ENCODE measurements at places on chromosomes 7 and 10.

DNA sequence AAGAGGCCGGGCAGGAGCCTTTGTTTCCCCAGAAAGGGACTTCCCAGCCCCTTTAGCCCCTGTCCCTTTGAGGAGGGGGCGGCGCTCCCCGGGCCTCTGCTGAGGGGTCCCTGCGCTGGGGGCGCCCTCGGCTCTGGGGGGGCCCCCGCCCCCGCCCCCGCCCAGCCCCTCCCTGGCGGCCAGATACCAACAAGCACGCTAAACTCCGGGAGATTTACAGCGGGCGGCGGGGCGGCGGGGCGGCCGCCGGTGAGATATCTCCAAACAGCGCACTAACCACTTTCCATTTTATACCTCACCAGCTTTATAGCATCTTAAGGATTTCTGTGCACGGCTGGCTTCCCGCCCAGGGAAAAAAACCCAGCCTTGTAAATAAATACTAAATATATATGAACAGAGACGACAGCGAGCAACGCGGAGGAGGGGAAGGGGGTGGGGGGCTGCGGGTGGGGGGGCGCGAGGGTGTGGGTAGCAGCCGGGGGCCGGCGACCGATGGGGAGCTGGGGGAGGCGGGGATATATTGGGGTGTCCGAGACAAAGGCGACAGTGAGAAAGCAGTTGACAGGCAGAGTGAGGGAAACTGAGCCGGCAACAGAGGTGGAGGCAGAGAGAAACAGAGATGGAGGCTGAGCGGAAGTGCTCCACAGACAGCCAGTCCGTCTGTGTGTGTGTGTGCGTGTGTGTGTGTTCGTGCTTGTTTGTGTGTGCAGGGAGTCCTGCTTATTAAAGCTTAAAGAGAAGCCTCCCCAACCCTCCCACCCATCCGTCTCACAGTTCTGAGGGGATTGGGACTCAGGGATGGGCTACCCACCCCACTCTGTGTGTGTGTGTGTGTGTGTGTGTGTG lies 85.8 kb downstream of the HIF1AN start:
- DNase-seq, result peak; percentile 8

- no peak for DNase-seq
These were observed 78.8 kb downstream of the PDSS1 start for GRCh38 chr10:26776258-26776657.

GRCh38 chr7:92847305-92847704 lies 10.9 kb upstream of the CDK6 start:
- DNase-seq, result no peak

DNA sequence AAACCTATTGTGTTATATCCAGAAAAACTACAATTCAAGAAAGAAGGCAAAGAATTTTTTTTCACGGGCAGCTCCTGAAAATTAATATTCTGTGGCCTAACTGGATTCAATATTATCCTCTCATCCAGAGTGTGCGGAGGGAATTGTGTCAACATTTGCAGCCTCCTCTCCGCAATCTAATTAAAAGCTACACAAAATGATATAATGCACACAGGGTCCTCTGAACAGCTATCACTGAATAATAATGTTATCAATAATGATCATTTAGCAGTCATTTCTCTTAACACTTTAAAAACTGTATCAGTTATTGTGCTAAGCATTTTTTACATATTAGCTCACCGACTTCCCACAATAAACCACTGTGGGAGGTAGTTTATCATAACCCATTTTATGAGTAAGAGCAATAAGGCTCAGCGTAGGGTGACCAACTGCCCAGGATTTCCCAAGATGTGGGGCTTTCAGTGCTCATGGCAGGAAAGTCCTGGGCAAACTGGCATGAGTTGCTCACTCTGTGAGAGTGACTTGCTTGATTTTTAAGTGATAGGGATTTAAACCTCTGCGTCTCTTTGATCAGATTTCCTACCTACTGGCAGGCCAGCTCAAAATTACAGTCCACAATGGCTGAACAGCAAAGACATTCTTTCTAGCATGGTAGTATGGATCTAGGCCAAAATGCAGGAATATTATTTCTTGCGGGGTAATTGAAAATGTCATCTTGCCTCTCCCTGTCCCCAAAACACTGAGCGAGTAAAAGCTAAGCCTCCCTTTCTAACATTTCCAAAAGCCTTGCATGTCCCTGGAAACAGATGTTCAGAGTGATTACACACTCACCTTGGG lies 65.7 kb downstream of the AOAH start:
- DNase-seq, result no peak

DNA sequence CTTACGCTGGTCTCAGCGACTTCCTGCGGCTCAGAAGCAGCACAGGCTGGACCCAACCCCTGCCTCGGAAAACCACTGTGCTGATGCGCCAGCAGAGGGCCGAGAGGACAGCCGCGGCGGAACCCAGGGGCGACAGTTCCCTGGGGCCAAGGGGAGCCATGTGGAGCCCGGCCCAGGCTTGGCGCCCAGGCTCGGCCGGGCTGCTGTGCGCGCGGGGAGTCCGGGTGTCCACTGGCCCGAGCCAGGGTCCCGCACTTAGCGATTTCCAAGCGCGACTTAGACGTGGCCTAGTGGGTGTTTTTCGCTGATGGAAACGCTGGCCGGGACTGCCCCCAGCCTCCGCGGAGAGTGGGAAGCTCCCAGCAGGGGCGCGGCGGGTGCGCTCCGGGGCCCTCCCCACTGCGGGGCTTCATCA lies 18.6 kb upstream of the ZNF32 start:
- no peak for DNase-seq

DNA sequence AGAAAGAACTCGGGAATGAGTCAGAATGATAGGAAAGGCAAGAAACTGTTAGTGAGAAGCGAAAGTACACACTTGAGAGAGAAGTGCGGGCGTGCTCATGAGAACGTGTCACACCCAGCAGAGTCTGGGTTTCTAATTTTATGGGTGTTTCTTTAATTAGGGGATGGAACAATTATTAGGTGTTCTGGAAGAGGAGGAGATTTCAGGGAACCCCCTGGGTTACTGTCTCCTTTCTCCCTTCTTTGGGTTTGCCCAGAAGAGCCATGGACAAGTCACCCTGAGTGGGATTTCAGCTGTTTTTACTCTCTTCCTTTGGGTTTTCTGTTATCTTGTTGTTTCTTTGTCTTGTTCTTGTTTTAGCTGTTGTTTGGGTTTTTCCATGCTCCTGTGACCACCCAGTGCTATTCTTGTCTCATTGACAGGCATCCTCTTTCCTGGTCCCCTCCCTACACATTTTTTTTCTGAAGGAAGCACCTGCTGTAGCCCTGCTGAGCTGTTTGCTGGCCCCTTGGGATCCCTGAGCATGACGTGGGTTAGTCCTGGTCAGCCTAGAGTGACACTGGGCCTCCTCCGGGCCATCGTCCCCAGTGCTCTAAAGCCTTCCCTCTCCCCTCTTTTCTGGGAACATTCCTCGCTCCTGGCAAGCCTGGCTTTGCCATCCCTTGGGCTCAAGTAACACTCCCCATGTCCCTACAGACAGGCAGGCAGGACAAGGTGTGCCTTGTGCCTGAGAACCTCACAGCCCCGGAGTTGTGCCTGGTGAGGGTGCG lies 3.5 kb downstream of the SH2D4B start:
- DNase-seq, result no peak

GRCh38 chr7:33186192-33186591 lies 56.8 kb downstream of the BBS9 start:
- no peak for DNase-seq

DNA sequence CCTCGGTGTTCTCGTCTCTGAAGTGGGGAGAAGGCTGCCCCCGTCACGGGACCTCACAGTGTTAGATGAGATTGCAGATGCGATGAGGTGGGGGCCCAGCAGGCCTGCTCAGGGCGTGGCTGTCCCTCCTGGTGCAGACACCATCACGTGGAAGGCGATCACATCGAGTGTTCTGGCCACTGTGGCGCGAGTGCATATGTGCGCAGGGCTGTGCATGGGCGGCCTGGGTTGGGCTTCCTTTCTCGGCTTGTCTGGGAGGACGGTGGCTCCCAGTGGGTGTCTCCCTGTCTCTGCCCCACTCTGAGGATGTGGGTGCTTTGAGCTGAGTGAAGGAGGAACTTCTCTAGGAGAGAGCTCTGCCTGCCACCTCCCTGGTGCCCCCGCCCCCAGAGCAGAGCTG lies 83.1 kb downstream of the LHPP start:
- DNase-seq, result no peak

DNA sequence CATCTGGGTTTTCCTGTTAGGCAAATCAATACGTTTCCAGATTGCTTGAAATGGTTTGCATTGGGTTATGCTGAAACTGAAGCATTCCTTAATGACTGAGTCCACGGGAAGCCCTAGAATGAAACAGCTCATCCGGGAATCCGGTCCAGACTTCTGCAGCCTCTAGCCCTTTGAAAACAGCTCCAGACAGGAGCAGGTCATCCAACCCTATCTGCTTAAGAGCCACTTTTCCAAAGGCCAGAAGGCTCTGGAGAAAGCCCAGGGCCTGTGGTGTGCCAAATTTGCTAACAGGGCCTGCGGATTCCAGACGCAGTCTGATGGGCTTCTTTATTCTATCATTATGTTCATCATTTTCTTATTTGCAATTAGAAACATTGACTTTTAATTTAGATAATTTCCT lies 265.4 kb downstream of the SKIDA1 start:
- no peak for DNase-seq

DNA sequence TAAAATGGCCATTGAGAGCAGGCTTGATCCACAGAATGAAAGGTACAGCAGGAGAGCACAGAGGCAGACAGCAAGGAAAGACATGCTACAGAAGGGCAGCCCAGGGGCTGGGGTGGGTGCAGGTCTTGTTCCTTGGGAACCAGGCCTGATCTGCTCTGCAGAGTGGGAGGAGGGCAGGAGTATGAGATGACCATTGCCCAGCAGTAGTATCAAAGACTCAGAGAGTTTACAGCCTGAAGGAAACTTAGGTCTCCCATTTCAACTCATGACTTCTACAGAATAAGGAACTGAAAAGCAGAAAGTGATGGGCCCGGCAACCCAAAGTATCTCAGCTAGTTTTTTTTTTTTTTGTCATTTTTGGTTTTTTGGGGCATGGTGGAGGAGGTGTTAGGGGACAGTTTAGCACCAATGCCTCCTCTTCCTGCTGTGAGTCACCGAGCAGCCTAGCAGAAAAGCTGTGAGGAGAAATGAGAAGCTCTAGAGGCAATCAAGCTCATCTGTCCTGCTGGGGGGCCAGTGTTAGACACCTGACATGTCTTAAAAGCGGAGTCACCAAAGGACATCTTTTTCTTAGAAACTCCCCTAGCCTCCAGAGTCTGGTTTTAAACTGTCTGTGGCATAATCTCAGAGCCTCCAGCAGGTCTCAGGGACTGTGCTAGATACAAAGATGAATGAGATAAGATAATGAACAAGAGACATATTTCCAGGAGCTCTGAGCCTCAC lies 34.3 kb upstream of the HERPUD2 start:
- peak; percentile 53 for DNase-seq

GRCh38 chr7:54785261-54785660 lies 26.2 kb upstream of the SEC61G start:
- DNase-seq, result no peak

GRCh38 chr7:40369641-40370277 lies 235.0 kb downstream of the SUGCT start:
- DNase-seq, result no peak

GRCh38 chr10:23994459-23995046 lies 214.4 kb upstream of the KIAA1217 start:
- peak; percentile 36 for DNase-seq

DNA sequence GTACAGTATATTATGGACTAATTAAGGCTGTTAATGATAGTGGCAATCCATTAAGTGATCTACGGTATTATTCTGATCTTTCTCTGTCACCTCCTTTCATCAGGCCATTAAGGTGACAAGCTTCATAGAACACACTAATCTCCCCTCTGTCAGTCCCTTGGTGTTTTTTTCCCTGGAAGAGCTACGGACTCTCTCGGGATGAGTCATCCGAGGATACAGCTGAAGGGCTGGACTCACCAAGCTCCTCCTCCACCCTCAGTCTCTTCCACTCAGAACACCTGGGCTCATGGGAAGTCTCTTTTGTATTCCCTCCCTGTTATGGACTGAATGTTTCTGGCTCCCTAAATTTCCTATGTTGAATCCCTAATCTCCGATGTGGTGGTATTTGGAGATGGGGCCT lies 69.8 kb upstream of the PLXNA4 start:
- DNase-seq, result no peak

GRCh38 chr10:129767751-129768150 lies 196.3 kb downstream of the EBF3 start:
- no peak for DNase-seq

GRCh38 chr7:15461576-15461975 lies 100.2 kb downstream of the AGMO start:
- DNase-seq, result no peak

DNA sequence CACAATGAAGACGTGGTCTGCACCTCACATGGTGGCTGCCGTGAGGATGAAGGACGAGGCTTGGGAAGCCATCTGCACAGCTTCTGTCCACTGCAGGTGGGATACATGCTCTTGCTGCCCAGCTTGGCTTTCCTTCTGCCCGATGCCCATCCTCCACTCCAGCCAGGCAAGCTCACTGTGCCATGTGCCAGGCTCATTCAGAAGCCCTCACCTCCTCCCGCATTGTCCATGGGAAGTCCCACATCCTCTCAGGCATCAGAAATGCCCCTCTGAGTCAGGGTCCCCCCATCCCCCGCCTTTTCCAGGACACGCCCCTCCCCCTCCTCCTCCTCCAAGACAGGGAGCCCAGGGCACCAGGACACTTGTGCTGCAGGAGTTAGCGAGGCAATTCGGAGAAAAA lies 4.6 kb upstream of the NOM1 start:
- DNase-seq, result no peak

GRCh38 chr10:14087566-14087965 lies 243.2 kb downstream of the FRMD4A start:
- DNase-seq, result no peak

DNA sequence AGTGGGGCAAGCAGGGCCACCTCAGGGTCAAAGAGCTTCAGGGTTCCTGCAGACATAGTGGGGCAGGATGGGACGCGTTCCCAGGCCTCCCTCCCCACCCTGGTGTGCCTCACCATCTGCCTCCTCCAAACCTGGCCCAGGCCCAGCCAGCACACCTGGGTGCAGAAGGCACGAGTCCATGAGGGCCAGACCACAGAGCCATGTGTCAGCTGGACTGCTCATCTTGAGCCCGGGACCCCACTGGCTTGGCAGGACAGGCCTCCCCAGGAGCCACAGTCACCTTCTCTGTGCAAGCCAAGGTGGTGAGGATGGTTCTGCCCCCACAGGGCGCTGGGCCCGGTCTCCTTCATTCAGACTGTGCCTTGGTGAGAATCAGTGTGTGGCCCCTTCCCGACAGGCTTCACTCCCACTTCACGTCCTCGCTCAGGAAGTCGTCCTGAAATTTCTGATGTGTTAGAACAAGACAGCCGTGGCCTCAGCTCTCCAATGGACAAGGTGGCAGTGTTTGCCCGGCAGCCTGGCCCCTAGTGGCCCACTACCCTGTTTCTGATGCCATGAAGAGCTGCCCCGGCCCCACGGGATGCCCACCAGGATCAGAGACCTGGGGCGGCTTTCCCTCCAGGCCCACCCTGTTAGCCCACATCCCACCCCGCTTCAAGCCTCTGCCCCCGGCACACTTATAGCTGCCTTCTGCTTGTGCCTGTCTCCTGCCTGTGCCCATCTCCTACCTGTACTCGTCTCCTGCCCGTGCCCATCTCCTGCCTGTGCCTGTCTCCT lies 59.6 kb upstream of the EBF3 start:
- DNase-seq, result no peak

GRCh38 chr7:41252957-41253356 lies 449.9 kb downstream of the INHBA start:
- DNase-seq, result no peak

Measured in activated naive CD8-positive, alpha-beta T cell treated with anti-CD3 and anti-CD28 coated beads, Interleukin-2, amount 50 U/mL, for 24 hours (primary cell).